Uterine smooth muscle cell (primary cell): ENCODE measurements at places on chromosomes 4 and X. TPM values are rescaled to one million over a fixed set of nuclear protein-coding genes. Genes with fewer than 3 reads are reported as not detected.

The SPINK2 gene
- not detected in 2 replicates for total RNA-seq

The CXorf49 gene
- total RNA-seq: not detected in 2 replicates

The ARHGAP36 gene
- not detected in 2 replicates for total RNA-seq

The LDB2 gene
- 30.6 and 38.7 TPM in 2 replicates for total RNA-seq

The NOX1 gene
- not detected in 2 replicates for total RNA-seq
